ENCODE measurements at places on chromosomes 1 and 21.

GRCh38 chr1:171742577-171742922, 685 bp upstream of the VAMP4 start:
- no peak for DNase-seq

- DNase-seq, result no peak
Measured at GRCh38 chr1:47850451-47850850, 146.7 kb downstream of the TRABD2B start.

DNA sequence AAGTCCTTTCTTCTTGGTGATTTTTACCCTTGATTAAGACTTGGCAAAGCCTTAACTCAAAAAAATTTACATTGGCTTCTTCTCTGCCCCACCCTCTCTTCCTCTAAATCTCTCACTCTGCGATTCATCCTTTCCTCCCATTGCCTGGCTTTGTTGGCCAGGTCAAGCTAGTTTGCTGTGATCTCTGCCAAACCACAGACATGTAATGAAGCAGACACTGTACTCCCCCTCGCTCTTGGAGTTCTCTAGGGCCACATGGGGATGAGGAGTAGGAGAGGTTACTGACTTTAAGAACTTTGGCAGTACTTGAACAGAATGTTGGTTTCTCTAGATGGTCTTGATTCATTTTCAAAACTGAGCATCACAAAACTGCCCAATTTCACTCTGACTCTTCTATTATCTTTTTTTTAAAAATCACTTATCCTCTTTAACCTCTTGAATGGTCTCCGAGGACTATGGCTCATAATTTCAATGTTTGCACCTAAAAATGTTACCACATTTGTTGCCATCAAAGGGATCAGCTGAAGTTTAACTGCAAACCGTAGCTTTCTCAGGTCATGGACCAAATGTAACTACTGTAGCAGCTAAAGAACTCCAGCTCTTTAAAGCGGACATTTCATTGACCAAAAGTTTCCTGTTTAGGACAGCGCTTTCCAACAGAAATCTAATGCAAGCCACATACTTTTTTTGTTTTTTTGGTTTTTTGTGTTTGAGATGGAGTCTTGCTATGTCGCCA, 62.7 kb upstream of the IPO9 start:
- DNase-seq, result peak; percentile 84

- DNase-seq, result no peak
Measured at GRCh38 chr1:186763107-186763506, 65.6 kb upstream of the PLA2G4A start.

- no peak for DNase-seq
Measured at GRCh38 chr1:113931451-113931851, 2.3 kb downstream of the HIPK1 start.

DNA sequence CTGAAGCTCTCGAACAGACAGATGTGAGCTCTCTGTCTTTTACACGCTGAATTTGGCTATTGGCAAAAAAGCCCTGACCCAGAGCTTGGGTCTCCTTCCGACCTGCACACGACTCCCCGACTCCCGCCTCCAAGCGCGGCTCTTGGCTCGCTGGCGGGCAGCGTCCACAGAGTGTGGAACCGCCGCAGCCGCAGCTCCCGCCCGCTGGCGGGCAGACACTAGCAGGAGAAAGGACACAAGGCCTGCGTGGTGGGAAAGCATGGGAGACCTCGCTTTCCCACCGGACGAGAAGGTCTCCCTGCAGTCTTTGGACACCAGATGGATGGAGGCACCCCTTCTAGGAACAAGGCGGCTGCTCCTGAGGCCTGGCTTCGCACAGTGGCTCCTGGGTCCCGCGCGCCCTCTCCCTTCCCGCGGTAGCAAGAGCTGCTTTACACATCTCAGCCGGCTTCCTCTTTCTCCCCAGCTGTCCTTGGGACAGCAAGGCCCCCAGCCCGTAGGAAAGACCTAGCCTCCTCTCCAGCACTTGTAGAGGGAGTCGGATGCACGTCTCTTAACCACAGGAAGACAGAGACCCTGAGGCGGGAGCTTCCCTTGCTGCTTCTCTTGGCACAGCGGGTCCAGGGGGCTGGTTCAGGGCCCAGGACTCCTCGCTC, 92.1 kb downstream of the PRKAB2 start:
- no peak for DNase-seq

DNA sequence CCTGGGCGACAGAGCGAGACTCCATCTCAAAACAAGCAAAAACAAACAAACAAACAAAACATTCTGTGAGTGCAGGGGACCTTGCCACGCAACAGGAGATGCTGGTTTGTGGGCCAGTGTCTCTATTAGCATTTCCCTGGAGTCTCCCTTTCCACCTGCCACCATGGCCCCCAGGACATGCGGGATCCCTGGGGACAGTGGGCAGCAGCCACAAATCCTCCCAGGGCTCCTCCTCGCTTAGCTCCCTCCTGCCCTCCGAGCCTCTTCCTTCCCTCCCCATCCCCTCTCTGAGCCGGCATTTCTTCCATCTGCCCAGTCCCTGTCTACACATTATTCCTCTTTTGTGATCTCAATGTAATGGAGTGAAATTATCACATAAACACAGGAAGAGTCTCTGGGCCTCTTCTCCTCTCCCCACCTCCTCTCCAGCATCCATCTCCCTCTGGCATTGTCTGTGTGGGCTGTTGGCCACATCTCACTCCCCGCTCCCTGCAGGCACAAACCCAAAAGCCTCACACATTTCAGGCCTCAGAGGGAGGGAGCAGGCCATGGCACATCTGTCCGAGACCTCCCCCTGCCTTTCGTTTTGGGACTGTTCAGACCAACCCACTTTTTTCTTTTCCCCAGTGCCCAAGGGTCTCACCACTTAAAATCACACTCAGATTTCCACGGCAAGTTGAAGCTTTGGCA, 144.3 kb downstream of the MIS18A start:
- DNase-seq, result no peak

- DNase-seq, result no peak
Measured at GRCh38 chr1:75582725-75583261, 28.1 kb downstream of the SLC44A5 start.

DNA sequence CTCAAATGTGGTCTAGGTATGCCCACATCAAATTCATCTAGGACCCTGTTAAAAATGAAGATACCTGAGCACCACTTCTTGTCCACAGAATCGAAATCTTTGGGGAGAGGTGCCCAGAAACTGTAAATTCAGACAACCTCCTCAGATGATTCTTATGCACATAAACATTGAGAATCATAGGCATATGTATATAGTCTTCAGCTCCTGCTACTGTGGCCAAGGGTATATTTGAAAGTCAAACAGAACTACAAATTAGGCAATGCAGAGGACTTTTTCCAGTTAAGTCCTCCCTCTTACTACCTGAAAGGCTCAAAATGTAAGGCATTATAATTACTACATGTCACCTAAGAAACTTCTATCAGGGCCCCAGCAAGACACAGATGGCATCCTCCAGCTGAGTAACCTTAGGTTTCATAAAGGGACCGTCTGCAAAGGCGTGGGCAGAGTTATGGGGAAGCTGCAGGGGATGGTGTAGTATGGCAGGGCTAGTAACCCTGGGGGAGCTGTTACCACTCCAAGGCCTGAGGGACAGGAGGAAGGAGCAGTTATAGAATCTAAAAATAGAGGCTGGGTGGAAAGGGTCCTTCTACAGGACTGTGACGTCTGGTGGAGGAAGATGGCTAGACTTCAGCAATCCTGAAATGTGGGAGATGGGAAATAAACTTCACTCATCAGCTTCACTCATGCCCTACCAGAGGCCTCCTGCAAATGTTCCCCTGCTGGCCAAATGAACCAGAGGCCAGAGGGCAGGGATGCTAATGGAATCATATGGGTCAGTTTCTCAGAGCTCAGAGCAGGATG, 46.3 kb downstream of the DAB1 start:
- DNase-seq, result no peak

GRCh38 chr1:151407304-151407703, 7.9 kb downstream of the PSMB4 start:
- DNase-seq, result no peak

- no peak for DNase-seq
Measured at GRCh38 chr1:208497866-208498541, 253.8 kb upstream of the PLXNA2 start.

GRCh38 chr1:186491336-186491735, 30.4 kb upstream of the PDC start:
- no peak for DNase-seq

DNA sequence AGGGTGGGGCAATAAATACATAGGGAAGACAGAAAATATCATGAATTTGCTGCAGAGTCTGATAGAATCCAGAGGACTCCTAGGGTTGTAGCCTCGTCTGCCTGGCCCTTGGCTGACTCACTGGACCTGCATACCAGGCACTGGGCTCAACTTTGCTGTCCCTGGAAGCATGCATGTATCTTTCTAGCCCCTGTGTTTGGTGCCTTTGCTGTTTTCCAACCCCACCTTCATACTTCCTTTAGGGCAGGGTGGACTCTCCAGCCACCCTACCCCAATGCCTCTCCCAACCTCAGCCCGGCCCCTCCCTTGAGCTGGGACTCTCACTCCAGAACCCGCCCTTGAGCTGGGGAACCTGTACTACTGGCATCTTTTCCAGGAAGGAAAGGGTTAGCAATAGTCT, 1.2 kb downstream of the RAB25 start:
- DNase-seq, result no peak

GRCh38 chr1:54253480-54253879, 53.5 kb downstream of the MRPL37 start:
- DNase-seq, result peak; percentile 76

- no peak for DNase-seq
Measured at GRCh38 chr1:231233735-231234417, 7.1 kb upstream of the GNPAT start.

- DNase-seq, result no peak
Measured at GRCh38 chr1:242004751-242005495, 6.0 kb upstream of the MAP1LC3C start.

- no peak for DNase-seq
Measured at GRCh38 chr21:46421191-46421750, 37.4 kb upstream of the DIP2A start.

DNA sequence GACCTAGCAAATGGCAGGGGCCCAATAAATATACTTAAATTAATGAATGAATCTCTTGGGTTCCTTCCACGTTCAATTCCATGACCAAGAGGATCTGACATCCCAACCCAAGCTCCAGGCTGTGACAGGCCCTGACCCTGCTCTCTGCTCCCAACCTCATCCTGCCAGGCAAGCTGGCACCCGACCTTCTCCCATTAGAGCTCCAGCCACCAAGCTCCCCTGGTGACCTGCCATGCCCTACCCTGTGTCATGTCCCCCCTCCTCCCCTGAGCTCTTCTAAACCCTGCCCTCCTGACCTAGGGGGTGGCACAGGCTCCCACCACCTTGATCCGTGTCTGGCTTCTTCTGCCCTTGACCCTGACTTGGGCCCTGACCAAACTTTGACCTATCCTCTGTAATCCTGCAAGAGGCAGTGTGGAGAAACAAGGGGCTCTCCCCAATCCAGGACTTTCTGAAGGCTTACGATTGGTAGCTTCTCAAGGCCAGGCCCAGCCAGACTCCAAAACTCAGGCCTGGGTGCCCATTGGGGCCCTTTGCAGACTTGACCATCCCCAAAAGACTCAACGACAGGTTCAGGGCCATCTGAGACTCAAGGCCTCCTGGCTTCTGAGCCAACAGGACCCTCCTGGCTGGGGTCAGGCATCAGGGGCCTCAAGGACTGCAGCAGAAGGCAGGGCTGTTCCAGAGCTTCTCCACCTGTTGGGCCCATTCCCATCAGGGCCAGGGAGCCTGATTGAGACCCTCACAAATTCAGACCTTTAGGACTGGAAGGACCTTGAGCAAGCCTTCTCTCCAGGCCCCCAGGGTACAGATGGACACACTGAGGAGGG, 249.0 kb downstream of the PTPRU start:
- DNase-seq, result no peak

- no peak for DNase-seq
Measured at GRCh38 chr1:70892930-70893329, 154.7 kb downstream of the PTGER3 start.

GRCh38 chr1:175120511-175120910, 52.9 kb downstream of the TNN start:
- no peak for DNase-seq

DNA sequence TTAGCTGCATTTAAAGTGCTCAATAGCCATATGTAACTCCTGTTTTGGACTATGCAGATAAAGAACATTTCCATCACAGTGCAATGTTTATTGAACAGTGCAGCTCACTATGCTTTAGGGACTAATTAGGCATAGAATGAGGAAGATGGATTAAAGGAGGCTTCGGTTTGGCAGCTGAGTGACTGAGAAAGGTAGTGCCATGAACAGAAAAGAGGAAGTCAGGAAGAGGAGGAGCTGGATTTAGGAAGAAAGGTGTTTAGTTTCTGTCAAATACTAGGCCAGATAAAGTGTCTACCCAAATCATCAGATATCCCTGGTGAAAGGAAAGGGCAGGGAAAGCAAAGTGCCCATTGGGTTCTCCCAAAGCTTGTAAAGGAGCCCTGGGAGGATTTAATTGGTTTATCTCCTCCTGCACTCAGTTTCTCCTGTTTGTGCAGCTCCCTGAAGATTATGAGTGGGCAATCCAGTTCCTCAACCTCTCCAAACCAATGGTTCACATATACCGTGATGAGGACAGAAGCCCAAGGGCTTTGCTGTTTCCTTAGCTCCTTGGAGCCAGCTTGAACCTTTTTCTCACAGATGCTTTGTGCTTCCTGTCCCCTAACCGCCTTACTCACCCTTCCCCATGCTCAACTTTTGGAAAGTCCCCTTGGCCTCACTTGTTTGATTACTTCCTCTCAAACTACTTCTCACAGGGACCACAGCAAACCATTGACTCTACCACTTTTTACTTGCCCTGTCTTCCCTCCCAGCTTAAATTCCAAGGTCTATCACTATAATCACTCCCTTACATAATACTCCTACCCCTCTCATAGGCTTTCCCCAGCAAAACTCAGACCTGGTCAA, 3.5 kb upstream of the RAP1A start:
- DNase-seq, result no peak

DNA sequence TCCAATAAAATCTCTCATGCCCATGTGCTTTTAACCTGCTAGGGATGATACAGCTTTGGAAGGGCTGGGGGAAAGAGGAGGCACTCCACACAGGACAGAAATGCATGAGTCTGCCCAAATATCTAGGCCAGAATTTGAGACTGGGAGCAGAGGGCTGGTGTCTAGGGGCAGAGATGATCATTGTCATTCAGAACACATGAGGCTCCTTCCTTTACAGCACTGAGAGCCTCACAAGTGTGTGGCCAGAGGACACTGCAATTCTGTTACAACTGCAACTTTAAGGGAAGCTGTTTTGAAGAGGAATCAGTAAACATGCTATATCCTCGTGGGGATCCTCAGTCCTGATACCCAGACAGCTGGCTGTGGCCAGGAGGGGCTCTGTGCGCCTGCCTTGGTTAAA, 541.3 kb downstream of the OMA1 start:
- no peak for DNase-seq

DNA sequence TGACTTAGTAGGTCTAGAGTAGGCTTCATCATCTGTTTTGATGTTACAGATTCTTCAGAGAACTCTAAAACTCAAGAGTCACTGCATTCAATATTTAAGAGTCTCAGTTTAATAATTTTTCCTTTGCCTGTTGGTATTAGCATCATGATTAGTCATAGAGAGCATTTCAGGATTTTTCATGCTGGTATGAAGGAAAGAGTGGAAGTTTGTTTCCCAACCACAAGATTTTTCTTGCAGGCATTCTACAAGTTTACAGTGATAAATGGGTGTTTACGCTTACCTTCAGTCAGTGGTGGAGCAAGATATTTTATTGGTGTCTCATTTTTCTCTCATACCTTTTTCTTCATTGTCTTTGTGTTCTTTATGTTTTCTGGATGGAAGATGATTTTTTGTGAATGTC, 58.4 kb upstream of the MYOCOS start:
- DNase-seq, result no peak

Measured in fibroblast of skin of left quadriceps (primary cell).